ENCODE measurements at places on chromosomes 3 and 15.

DNA sequence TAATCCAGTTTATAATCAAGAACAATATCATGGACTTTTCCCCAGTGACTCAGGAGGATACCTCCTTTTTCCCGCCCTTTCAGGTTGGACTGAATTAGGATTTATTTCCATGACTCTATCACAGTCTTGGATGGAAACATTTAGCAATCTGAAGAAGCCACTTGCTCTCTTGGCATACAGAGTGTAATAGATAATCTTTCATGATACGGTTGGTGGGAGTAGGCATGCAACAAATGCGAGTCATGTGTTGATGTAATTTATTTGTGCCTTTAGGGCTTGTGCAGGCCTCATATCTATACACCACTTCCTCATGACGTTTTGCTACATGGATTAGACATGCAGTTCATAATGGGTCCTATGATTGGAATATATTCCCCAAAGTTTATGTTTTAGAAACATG, 54.2 kb upstream of the MCTP2 start:
- no peaks in the 10 kb centered on the region for H3K4me1 ChIP-seq
- H3K27ac ChIP-seq: no peak overlapping the region
- H3K4me3 ChIP-seq: no peak overlapping the region
- DNase-seq: no peak

DNA sequence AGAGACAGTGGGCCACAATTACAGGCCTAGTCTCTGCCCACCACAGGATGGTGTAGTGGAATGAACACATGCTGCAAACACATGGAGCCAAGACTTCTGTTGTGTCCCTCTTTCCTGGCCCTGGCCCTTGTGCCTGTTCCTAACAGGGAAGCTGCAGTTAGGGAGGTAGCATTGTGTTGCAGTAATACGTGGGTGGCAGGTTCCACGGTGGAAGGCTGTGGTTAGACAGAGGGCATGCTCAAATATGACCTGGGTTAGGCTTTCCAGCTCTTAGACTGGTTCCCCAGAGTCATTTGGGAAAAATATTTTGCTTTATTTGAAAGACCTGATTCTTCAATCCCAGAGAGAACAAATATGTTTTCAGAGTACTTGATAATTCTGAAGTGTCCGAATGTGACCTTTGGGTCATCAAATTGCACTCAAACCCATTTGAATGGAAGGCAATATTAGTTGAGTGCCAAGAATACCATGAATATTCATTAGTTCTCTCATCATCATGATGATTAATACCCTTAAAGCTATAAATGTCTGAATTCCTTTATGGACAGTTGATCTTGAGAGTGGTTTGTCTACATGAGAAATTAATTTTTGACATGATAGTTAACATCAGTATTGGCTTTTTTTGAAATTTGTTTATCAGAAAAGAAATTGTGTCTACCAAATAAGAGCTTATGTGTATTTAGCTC, 28.5 kb downstream of the PLAAT1 start:
- H3K4me1 ChIP-seq: no peaks in the 10 kb centered on the region
- H3K36me3 ChIP-seq: no peaks in the 10 kb centered on the region
- no peaks in the 10 kb centered on the region for H3K27me3 ChIP-seq
- no peak overlapping the region for H3K27ac ChIP-seq

GRCh38 chr3:48502728-48503168, 1.2 kb downstream of the SHISA5 start:
- H3K36me3 ChIP-seq: peaks cover 32% of the 10 kb centered on the region
- DNase-seq: peak; percentile 78
- H3K4me1 ChIP-seq: peaks cover 33% of the 10 kb centered on the region
- no peaks in the 10 kb centered on the region for H3K27me3 ChIP-seq
- H3K27ac ChIP-seq: peak overlapping the region; percentile 92

- no peaks in the 10 kb centered on the region for H3K36me3 ChIP-seq
- no peak overlapping the region for H3K27ac ChIP-seq
- H3K4me3 ChIP-seq: no peak overlapping the region
- H3K27me3 ChIP-seq: no peaks in the 10 kb centered on the region
- no peak for DNase-seq
These were observed 95.7 kb downstream of the HHLA2 start for GRCh38 chr3:108391917-108392593.

GRCh38 chr15:33068007-33068481, 126.5 kb downstream of the FMN1 start:
- no peaks in the 10 kb centered on the region for H3K36me3 ChIP-seq
- DNase-seq: peak; percentile 79
- no peaks in the 10 kb centered on the region for H3K27me3 ChIP-seq
- no peaks in the 10 kb centered on the region for H3K4me1 ChIP-seq
- H3K4me3 ChIP-seq: no peak overlapping the region

DNA sequence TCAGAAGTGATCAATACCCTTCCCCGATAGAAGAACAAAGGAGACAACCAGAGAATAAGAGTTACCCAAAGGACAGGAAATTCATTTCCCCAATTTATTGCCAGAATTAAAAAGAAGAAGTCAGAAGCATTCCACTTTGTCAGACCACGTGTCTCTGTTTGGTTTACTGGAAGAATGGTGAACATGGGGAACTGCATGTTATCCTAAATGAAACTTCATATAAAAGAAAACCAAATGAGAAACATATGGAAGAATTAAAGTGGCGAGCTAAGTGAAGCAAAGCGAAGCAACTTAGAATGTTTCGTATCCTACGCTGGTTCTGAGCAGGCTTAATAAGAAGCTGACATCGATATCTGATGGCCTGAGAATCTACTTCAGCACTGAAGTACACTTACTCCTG, 190.7 kb downstream of the MAGI1 start:
- no peaks in the 10 kb centered on the region for H3K27me3 ChIP-seq
- no peak overlapping the region for H3K4me3 ChIP-seq
- H3K27ac ChIP-seq: no peak overlapping the region
- peaks cover 9% of the 10 kb centered on the region for H3K4me1 ChIP-seq
- DNase-seq: no peak
- H3K36me3 ChIP-seq: no peaks in the 10 kb centered on the region

GRCh38 chr3:129602730-129603560, 3.5 kb downstream of the PLXND1 start:
- H3K4me1 ChIP-seq: peaks cover 80% of the 10 kb centered on the region
- H3K4me3 ChIP-seq: peak overlapping the region; percentile 58
- peak; percentile 96 for DNase-seq
- H3K27ac ChIP-seq: peak overlapping the region; percentile 88
- no peaks in the 10 kb centered on the region for H3K27me3 ChIP-seq

DNA sequence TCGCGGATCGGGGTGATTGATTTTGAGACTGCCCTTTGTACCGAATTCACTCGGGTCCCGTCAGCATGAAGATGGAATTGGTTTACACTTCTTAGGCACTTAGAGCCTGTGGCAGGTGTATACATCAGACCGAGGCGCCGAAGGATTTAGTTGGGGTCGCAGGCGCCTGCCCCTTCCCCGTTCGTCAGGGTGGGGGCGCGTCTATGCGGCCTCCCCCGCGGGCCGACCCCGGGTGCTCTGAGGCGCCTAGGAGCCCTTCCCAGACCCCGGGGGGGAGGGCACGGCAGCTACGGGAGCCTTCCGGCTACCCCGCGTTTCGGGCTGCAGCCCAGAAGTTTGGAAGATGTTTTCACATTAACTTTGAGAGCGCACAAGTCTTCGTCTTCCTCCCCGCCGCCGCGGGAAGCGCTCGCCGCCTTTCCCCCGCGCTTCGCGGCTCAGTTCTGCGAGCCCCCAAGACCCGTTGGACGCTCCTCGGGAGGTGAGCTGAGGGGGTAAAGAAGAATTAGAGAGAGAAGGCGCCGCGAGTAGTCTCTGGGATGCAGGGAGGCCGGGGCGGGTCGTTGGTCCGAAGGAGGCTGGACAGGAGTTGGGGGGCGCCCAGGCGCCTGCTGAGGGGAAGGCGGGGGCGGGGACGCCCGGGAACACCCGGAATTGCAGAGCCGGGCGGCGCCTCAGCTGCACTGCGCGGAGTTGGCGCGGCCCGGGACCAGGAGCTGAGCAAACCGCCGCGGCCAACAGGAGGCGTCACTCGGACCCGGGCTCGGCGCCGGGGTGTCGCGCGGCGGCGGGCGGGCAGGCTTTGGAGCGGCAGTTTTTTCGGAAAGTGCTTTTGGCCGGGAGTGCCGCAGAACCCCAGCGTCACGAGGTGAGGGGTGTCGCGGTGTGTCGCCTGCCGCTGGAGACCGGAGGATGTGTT, 780 bp downstream of the TIPARP start:
- peaks cover 20% of the 10 kb centered on the region for H3K4me1 ChIP-seq
- no peaks in the 10 kb centered on the region for H3K27me3 ChIP-seq
- peak overlapping the region; percentile 98 for H3K27ac ChIP-seq
- H3K4me3 ChIP-seq: peak overlapping the region; percentile 87
- H3K36me3 ChIP-seq: peaks cover 8% of the 10 kb centered on the region

GRCh38 chr3:51306093-51306492, 79.0 kb upstream of the MANF start:
- H3K27ac ChIP-seq: no peak overlapping the region
- no peaks in the 10 kb centered on the region for H3K4me1 ChIP-seq
- H3K36me3 ChIP-seq: no peaks in the 10 kb centered on the region
- no peaks in the 10 kb centered on the region for H3K27me3 ChIP-seq
- H3K4me3 ChIP-seq: no peak overlapping the region

DNA sequence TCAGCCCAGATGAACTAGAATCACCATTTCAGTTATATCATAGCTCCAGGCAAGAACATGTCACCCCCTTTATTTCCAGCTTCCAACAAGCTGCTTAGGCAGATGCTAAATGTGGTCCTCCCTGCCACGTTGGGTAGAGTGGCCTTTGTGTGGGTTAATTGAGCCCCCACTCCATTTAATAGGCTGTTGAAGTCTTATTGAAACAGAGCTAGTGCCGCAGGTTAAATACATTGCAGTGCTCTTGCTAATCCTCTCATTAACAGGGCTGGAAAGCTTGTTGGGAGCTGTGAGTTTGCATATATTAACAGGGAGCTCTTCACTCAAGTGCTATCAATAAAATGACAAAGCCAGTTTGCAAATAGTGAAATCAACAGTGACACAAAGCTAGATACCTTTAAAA, 248.4 kb upstream of the CMC1 start:
- H3K27ac ChIP-seq: no peak overlapping the region
- no peak for DNase-seq
- no peaks in the 10 kb centered on the region for H3K4me1 ChIP-seq
- H3K4me3 ChIP-seq: no peak overlapping the region
- H3K27me3 ChIP-seq: no peaks in the 10 kb centered on the region
- H3K36me3 ChIP-seq: no peaks in the 10 kb centered on the region

- no peaks in the 10 kb centered on the region for H3K36me3 ChIP-seq
- no peaks in the 10 kb centered on the region for H3K27me3 ChIP-seq
- no peaks in the 10 kb centered on the region for H3K4me1 ChIP-seq
- no peak overlapping the region for H3K27ac ChIP-seq
- DNase-seq: no peak
- no peak overlapping the region for H3K4me3 ChIP-seq
These were observed 749.4 kb downstream of the PLOD2 start for GRCh38 chr3:145411605-145412004.

- H3K27me3 ChIP-seq: no peaks in the 10 kb centered on the region
- H3K27ac ChIP-seq: no peak overlapping the region
- peak; percentile 70 for DNase-seq
These were observed 8.1 kb downstream of the PPM1M start for GRCh38 chr3:52253314-52254304.

- no peak for DNase-seq
- H3K4me1 ChIP-seq: peaks cover 5% of the 10 kb centered on the region
- H3K36me3 ChIP-seq: no peaks in the 10 kb centered on the region
- no peaks in the 10 kb centered on the region for H3K27me3 ChIP-seq
- H3K27ac ChIP-seq: no peak overlapping the region
These were observed 93.0 kb downstream of the NFKBIZ start for GRCh38 chr3:101942356-101942755.

- no peaks in the 10 kb centered on the region for H3K36me3 ChIP-seq
- H3K27me3 ChIP-seq: no peaks in the 10 kb centered on the region
These were observed 41.0 kb upstream of the TMEM158 start for GRCh38 chr3:45267097-45267496.

DNA sequence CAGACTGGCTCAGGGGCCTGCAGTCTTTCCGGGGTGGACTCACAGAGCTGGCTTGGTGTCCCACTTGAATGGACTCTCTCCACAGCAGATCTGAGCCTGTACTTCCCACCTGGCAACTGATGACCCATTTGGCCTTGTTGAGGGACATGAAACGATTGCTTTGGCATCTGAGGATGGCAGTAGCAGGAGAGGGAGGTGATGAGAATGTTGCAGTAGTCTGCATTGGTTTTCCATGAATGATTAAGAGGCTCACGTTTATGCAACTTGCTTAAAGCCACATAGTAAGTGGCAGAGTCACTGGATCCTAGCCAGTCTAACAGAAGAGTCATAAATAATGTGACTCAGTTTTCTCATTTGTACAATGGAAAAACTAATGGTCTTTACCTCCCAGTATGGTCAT, 21.9 kb downstream of the IL20RB start:
- DNase-seq: no peak
- H3K4me1 ChIP-seq: no peaks in the 10 kb centered on the region
- H3K27ac ChIP-seq: no peak overlapping the region

DNA sequence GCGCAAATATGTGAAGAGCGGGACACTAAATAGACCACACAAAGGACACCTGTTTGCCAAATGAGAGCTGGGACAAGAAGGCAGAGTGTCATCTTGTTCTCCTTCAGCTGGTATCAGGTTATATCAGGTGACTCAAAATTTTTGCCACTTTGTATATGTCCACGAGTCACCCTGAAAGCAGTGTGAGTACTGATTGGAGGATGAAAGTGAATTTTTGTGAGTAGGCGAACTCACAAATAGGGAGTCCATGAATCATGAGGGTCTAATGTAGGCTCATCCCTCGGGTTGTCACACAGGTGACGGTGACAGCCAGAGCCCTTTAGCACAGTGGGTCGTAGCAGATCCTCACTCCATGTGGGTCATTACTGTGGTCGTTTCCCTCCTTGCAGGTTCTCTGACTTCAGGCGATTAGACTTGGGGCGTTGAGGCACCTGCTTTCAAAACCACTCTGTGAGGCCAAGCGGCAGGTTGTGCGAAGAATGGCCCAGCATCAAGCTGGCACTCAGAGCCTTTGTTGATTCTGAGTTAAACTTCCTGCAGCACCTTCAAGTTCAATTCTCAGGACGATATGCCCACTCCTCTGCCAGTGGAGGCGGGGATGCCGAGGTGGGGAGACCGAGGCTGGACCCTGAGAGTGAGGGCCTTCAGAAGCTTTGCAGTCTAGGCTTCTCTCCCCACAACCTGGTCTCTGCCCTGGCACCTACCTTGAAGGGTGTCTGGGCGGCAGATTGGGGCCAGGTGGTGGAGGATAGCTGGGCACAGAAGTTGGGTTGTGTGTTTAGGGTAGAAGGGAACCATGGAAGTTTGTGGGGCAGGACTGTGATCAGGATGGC, 173.8 kb downstream of the SMAD6 start:
- no peaks in the 10 kb centered on the region for H3K27me3 ChIP-seq
- no peaks in the 10 kb centered on the region for H3K4me1 ChIP-seq
- H3K27ac ChIP-seq: no peak overlapping the region
- H3K4me3 ChIP-seq: no peak overlapping the region
- no peak for DNase-seq

DNA sequence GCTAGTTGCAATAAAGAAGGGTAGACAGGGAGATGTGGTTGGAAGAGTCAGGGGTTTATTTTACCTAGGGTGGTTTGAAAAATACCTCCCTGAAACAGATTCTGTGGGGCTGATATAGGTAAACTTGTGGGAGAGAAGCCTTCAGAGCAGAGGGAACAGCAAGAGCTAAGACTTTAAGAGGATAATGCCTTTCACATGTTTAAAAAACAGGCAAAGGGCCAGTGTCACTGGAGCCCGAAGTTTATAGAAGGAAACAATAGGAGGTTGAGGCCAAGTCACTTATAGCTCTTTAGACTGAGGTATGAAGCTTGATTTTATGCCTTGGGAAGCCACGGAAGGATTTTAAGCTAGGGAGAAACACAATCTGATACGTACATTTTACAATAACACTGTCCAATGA, 448.7 kb downstream of the TAFA4 start:
- H3K4me3 ChIP-seq: no peak overlapping the region
- no peaks in the 10 kb centered on the region for H3K36me3 ChIP-seq
- no peak for DNase-seq

GRCh38 chr3:72227486-72228070, 442.6 kb upstream of the PROK2 start:
- no peak for DNase-seq
- no peak overlapping the region for H3K4me3 ChIP-seq
- no peaks in the 10 kb centered on the region for H3K36me3 ChIP-seq
